ENCODE measurements at places on chromosomes 6 and 20.

- DNase-seq, result no peak
These were observed 637 bp downstream of the TFB1M start for GRCh38 chr6:155313602-155314091.

DNA sequence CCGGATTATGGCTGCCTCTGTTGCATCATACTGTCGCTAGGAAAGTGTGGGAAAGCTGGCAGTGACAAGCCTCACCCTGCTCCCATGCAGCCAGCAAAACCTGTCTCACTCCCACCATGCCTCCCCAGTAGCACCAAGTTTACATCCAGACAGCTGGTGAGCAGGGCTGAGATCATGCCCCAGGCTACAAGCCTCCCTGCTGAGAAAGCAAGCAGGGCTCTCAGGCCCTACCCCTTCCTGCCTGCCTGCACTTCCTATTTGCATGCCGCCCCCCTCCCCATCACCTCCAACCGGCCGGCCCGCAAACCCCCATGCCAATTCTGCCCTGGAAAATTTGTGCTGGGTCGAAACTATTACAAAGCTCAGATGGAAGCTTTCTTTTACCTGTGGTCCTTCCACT lies 408.2 kb upstream of the FKBP1C start:
- DNase-seq, result no peak

- DNase-seq, result no peak
These were observed 27.0 kb downstream of the FILIP1 start for GRCh38 chr6:75466636-75467035.

DNA sequence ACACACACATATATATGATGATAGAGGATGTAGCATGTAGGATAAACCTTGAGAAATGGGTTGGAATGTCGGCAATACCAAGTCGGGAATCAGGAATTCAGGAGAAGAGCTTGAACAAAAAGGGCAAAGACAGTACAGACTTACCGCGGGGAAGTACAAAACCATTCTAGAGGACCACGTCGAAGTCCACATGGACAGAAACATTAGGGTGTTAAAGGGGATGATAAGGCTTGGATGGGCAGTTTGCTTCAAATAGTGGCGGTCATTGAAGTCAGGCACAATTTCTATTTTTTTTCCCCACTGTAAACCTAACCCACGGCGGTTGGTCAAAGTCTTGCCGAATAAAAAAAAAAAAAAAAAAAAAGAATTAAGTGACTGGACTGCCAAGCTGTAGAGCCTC lies 766 bp upstream of the NUS1 start:
- no peak for DNase-seq

- no peak for DNase-seq
These were observed 81.8 kb downstream of the ISM1 start for GRCh38 chr20:13302647-13303450.

GRCh38 chr20:35145141-35145564 lies 2.0 kb downstream of the EDEM2 start:
- no peak for DNase-seq

All from cardiac septum (tissue), 1 donor.